ENCODE measurements at places on chromosomes 7 and 10.

GRCh38 chr10:123044391-123044790 lies 35.6 kb downstream of the ACADSB start:
- no peak for DNase-seq

DNA sequence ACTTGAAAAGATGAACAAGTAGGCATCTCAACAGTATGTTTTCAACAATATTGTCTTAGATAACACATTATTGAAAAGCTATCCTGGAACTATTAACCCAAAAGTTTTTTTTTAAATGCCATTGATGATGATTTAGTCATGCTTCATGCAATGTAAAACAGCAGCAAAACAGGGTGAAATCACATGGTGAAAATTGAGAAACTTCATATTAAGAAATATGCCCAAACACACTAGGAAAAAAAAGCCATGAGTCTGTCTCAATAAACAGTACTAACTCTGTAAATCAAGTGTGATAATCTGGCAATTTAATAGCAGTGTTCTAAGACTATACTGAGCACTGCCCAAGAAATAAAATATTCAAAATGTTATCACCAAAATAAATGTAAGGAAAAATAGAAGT lies 613.1 kb downstream of the KCNMA1 start:
- DNase-seq, result no peak

- DNase-seq, result peak; percentile 81
These were observed at the start of gene TRUB1 for GRCh38 chr10:114937962-114938855. Gene TRUB1 (plus strand): TSS chr10:114938195. CDS start chr10:114938254, 59 bp downstream.

DNA sequence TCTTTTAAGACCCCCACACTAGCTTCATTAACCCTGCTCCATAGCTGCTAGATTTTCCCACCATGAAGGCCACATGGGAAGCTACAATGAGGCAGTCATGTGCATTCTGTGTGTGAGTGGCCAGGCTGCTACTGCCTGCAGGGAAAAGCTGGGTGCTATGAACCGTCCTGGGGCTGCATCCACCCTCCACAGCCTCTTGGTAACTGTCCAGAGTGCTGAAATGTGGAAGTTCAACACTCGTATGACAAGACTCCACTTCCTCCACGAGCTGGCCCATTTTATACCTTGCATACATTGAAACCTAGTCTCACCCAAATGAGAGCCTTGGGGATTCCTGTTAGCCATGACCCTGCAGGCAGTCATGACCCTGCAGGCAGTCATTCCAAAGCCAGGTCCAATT lies 59.4 kb downstream of the CUZD1 start:
- DNase-seq, result no peak

DNA sequence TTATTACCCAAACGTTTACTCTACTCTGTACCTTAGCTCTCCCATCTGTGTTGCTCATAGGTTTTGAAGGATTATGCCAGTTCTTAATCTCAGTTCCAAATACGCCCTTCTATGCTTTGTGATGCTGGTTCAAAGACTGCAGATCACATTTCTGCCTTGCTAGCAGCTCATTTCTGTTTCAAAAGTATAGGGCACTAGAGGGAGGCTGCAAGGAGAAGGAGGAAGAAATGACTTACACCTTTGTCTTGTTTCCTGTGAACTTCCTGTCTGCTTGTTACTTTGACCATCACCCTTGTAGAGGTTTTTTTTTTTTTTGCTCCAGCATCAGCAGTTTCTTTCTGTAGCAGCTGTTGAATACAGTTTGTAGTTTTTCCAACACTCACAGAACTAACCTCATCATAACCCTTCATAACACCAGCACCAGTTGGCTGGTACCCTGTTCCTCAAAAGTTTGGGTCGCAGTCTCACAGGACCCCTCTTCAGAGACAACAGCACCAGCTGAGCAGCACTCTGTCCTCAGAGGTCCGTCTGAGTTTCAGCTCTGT lies 16.5 kb downstream of the SLK start:
- no peak for DNase-seq

- DNase-seq, result no peak
These were observed 34.0 kb upstream of the DGKB start for GRCh38 chr7:14936554-14936953.

- no peak for DNase-seq
These were observed 1.3 kb upstream of the NMT2 start for GRCh38 chr10:15169555-15170401.

DNA sequence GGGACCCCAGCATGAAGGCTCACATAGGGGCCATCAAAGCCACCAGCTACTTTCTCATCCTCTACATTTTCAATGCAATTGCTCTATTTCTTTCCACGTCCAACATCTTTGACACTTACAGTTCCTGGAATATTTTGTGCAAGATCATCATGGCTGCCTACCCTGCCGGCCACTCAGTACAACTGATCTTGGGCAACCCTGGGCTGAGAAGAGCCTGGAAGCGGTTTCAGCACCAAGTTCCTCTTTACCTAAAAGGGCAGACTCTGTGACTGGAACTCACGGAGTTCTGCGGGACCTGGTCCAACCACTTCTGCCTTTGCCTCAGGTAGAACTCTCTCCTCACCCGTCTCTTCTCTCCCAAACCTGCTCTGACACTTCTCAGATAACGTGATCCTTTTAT lies 945 bp downstream of the TAS2R40 start:
- no peak for DNase-seq

DNA sequence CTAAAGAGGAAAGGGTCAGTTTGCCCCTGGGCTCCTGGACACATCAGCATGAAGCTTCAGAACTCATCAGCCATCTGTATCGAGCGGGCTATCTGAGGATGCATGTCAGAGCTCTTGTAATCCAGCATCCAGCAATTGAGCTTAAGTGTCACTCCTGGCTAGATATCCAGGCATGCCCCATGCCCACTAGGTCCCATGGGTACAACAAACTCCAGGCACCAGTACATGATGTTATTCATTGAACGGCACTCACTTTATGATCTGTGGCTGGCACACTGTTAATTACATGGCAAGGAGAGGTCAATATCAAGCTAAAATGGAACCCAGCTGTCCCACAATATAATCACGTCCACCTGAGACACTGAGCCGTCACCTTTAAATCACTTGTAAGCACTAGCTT lies 274.2 kb downstream of the ELMO1 start:
- no peak for DNase-seq

DNA sequence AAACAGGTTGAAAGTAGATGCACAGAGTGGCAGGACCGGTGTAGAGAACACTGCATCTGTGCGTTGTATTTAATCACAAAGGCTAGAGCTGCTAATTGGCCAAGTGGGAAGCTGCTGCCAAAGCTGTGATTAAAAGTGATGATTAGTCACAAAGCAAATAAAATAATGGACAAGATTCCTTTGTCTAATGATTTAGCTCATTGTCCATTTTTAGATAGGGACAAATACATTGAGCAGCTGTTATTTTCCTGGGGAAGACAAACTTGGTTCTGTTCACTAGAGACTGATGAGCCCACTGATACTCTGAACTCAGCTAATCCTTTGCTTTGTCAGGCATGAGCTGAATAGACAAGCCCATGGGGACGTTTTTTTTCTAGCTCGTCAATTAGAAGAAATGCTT lies 19.7 kb downstream of the UBE3C start:
- DNase-seq, result no peak

- no peak for DNase-seq
These were observed 130.7 kb downstream of the SAMD9 start for GRCh38 chr7:92987095-92987494.

Measured in stimulated activated CD8-positive, alpha-beta memory T cell treated with anti-CD3 and anti-CD28 coated beads, Interleukin-4, amount 100 ng/mL, for 4 hours (primary cell).